ENCODE measurements at places on chromosomes 7 and 10. TPM values are rescaled to one million over a fixed set of nuclear protein-coding genes. Genes with fewer than 3 reads are reported as not detected.

SPDYE16 gene
- total RNA-seq = not detected

SLC26A5 gene
- 3.0 TPM for total RNA-seq

PIP gene
- total RNA-seq = not detected

SLC13A1 gene
- not detected for total RNA-seq

LIPJ gene
- total RNA-seq = not detected

- H3K27me3 ChIP-seq = peaks cover 3% of the 10 kb centered on the region
- H3K4me3 ChIP-seq = no peak overlapping the region
- no peak overlapping the region for H3K27ac ChIP-seq
- H3K36me3 ChIP-seq = no peaks in the 10 kb centered on the region
These were observed 17.0 kb upstream of the ZMIZ1 start for GRCh38 chr10:79051766-79052165.

GRCh38 chr7:23338863-23339262 lies 39.7 kb downstream of the MALSU1 start:
- H3K4me1 ChIP-seq = peaks cover 6% of the 10 kb centered on the region
- no peaks in the 10 kb centered on the region for H3K27me3 ChIP-seq

- H3K27ac ChIP-seq = no peak overlapping the region
- no peak overlapping the region for H3K4me3 ChIP-seq
- no peak for DNase-seq
These were observed 300.1 kb upstream of the NPSR1 start for GRCh38 chr7:34357946-34358345.

DNA sequence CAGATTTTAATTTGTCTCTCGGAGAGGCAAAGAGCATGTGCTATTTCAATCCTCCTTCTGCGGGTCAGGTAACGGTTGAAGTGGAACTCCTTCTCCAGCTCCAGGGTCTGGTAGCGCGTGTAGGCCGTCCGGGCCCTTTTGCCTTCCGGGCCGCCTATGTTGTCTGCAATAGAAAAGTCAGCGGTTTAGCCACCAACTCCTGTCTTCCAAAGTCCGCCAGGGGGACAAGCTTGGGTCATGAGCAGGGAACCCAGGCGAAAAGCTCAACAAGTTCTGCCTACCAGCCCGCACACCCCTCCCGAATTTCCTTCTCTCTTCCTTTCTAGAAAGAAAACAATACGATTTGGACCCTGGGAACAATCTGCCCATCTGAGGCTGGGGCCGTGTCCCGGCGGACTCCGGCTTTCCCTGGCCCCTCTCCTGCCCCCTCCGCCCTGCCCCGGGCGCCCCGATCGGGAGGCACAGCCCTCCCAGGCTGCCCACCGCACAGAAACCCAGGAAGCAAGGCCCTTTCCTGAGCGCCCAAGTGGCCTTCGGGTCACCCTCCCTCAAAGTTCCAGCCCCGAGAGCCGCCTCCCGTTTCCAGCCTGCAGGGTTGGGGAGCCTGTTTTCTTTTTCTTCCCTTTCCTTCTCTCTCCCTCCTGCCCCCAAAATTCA lies 1.4 kb downstream of the HOXA5 start:
- H3K4me1 ChIP-seq = peaks cover 23% of the 10 kb centered on the region
- H3K27me3 ChIP-seq = peaks cover 35% of the 10 kb centered on the region
- H3K4me3 ChIP-seq = peak overlapping the region; percentile 91
- H3K36me3 ChIP-seq = peaks cover 8% of the 10 kb centered on the region

DNA sequence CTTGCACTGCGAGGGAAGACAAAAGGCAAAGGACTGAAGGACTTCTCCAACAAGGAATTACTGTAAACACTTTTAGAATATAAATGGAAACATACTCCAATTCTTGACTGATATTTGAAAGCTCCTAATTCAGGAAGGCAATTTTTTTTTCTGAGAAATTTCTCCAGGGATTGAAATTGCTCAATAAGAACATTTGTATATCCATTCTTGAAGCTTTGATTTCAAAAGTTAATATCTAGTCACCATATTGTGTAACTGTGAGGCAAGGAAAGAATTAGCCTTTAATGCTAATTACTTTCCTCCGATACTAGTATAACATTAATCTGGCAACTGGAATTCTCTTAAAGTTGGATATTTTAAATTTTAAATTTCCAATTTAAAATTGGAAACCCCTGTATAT lies 188.4 kb upstream of the COL1A2 start:
- no peaks in the 10 kb centered on the region for H3K4me1 ChIP-seq
- no peaks in the 10 kb centered on the region for H3K27me3 ChIP-seq
- DNase-seq = no peak
- H3K4me3 ChIP-seq = no peak overlapping the region

GRCh38 chr7:127718340-127718679 lies 66.3 kb downstream of the SND1 start:
- H3K27me3 ChIP-seq = peaks cover 3% of the 10 kb centered on the region
- peaks cover 62% of the 10 kb centered on the region for H3K36me3 ChIP-seq
- H3K27ac ChIP-seq = no peak overlapping the region

GRCh38 chr10:71753091-71753959 lies 20.0 kb downstream of the VSIR start:
- H3K4me1 ChIP-seq = peaks cover 44% of the 10 kb centered on the region
- H3K4me3 ChIP-seq = no peak overlapping the region
- DNase-seq = no peak
- H3K27me3 ChIP-seq = peaks cover 7% of the 10 kb centered on the region
- H3K36me3 ChIP-seq = peaks cover 23% of the 10 kb centered on the region
- no peak overlapping the region for H3K27ac ChIP-seq

DNA sequence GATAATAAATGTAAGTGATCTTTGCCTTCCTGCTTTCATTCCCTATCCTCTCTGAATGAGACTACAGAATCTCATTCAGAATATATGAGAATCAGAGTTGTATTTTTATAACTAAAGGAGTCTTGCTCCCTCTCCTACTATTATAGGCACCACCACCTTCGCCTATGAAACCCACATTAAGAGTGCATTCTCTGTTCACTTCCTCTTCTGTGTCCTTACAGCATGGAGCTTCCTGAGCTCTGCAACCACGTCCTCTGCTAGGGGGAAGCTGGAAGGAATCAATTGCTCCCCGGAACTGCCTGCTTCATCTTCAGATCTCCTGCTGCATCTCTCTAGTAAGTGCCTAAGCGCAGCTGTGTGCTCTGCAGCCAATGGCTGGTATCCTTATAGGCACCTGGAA lies 820.7 kb downstream of the GRID1 start:
- no peaks in the 10 kb centered on the region for H3K36me3 ChIP-seq
- no peak overlapping the region for H3K4me3 ChIP-seq
- peaks cover 21% of the 10 kb centered on the region for H3K4me1 ChIP-seq
- H3K27ac ChIP-seq = no peak overlapping the region
- no peak for DNase-seq

- no peaks in the 10 kb centered on the region for H3K36me3 ChIP-seq
- H3K27ac ChIP-seq = no peak overlapping the region
- peaks cover 7% of the 10 kb centered on the region for H3K27me3 ChIP-seq
- no peak overlapping the region for H3K4me3 ChIP-seq
These were observed 5.2 kb upstream of the NKX6-2 start for GRCh38 chr10:132790934-132791829.

- H3K4me3 ChIP-seq = no peak overlapping the region
- H3K27me3 ChIP-seq = peaks cover 2% of the 10 kb centered on the region
- H3K36me3 ChIP-seq = no peaks in the 10 kb centered on the region
These were observed 109.5 kb upstream of the HABP2 start for GRCh38 chr10:113443141-113443925.

- no peak overlapping the region for H3K27ac ChIP-seq
- no peaks in the 10 kb centered on the region for H3K27me3 ChIP-seq
- no peak overlapping the region for H3K4me3 ChIP-seq
- H3K36me3 ChIP-seq = no peaks in the 10 kb centered on the region
- no peak for DNase-seq
These were observed 51.6 kb downstream of the PIK3CG start for GRCh38 chr7:106916679-106917078.

GRCh38 chr10:80186364-80187012 lies 18.8 kb downstream of the ANXA11 start:
- H3K4me1 ChIP-seq = peaks cover 8% of the 10 kb centered on the region
- H3K4me3 ChIP-seq = no peak overlapping the region
- peaks cover 5% of the 10 kb centered on the region for H3K27me3 ChIP-seq
- no peaks in the 10 kb centered on the region for H3K36me3 ChIP-seq
- DNase-seq = no peak

GRCh38 chr7:77811516-77812289 lies 13.1 kb downstream of the PHTF2 start:
- H3K4me3 ChIP-seq = no peak overlapping the region
- H3K4me1 ChIP-seq = no peaks in the 10 kb centered on the region
- no peak overlapping the region for H3K27ac ChIP-seq
- no peak for DNase-seq

DNA sequence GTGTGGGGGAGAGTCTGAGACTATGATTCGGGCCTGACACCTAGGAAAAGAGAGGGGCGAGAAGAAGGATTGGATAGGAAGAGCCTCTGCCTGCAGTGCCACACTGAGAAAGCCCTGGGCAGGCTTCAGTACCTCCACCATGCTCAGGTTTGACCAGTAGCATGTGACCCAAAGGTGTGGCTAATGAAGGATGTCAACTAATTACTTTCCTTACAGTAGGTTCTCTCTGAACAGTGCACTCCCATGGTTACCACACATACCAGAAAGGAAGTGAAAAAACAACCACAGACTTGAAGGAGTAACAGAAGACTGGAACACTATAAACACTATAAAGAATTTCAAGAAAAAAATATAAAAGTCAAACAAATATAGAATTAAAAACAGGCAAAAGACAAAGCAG lies 46.2 kb downstream of the SEM1 start:
- H3K27me3 ChIP-seq = no peaks in the 10 kb centered on the region
- no peaks in the 10 kb centered on the region for H3K36me3 ChIP-seq
- no peaks in the 10 kb centered on the region for H3K4me1 ChIP-seq
- no peak for DNase-seq
- no peak overlapping the region for H3K4me3 ChIP-seq
- H3K27ac ChIP-seq = no peak overlapping the region

- peaks cover 13% of the 10 kb centered on the region for H3K4me1 ChIP-seq
- H3K27me3 ChIP-seq = no peaks in the 10 kb centered on the region
- no peak overlapping the region for H3K27ac ChIP-seq
- no peak for DNase-seq
- no peak overlapping the region for H3K4me3 ChIP-seq
These were observed 15.4 kb downstream of the HYCC1 start for GRCh38 chr7:22998519-22998896.

Data from endothelial cell (in vitro differentiated cells).